ENCODE measurements at places on chromosomes 12 and 14.

GRCh38 chr12:92861381-92861780, 67.7 kb downstream of the EEA1 start:
- DNase-seq = no peak

DNA sequence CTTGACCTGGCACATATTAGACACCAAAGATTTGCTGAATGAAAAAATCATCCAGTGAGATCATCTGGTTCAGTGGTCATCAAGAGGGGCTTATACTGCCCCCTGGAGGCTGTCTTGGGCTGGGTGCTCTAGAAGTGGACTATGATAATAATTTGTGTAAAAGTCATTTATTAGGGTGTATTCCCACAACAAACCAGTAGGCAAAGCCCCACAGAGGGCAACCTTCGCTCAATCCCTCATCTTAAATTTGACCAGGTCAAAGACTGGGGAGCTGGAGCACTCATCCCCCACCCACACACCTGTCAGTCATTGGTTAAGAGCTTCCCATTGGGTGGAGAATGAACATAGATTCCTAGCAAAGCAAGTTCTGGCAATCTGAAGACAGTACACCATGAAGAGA, 20.0 kb upstream of the FICD start:
- no peak for DNase-seq

DNA sequence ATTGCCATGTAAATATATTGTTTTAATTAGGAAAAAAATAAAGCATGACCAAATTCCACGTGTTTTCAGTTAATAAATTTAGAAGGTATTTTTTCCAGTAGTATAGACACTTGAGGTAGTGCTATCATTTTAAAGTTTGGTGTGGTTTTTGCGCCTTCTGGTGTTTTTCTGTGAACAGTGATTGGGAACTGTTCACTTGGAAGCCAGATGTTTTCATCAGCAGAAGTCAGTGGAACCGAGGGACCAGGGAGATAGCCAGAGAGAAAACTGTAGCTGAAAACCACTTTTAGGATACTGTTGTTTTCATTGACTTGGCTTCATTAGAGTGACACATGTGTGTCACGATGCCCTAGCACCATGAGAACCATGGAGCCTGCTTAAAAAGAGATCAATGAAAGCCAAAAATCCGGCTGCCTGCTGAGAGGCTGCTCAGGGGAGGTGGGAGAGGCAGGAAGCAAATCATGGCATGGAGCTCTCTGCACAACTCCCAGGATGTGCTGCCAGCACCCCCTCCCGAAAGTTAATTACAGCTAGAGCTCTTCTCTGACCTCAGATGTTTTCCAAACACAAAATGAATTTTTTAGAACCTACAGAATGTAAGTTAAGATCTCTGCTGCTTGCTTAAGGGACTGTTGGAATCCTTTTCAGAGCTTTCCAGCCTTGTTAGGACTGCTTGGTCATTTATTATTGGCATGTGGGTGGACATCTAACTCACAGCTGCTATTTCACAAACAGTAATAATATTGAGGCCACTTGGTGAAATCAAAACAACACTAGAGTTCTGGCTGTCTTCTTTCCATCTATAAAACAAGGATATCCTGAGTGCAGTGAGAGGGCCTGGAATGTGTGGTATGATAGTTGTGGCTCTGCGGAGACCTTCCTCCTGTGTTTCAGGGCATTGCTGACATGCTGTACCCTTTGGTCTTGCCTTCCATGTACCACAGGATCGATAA, 192.3 kb downstream of the ANO4 start:
- no peak for DNase-seq

DNA sequence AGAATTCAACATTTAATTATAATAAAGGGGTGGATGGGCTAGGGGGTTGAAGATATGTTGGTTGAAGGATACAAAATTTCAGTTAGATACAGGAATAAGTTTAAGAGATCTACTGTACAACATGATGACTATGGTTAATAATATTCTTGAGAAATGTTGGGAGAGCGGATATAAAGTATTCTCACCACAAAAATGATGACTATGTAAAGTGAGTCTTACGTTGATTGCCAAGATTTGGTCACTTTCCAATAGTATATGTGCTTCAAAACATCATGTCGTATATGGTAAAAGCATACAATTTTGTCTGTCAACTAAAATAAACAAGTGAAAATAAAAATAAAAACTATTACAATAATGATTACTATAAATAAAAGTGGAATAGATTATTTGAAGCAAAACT, 802.0 kb downstream of the C12orf50 start:
- DNase-seq = no peak

GRCh38 chr12:104605685-104606084, 148.9 kb downstream of the CHST11 start:
- peak; percentile 14 for DNase-seq

GRCh38 chr14:90820958-90821357, 4.7 kb upstream of the TTC7B start:
- DNase-seq = no peak

- DNase-seq = no peak
These were observed 8.4 kb downstream of the PEX5 start for GRCh38 chr12:7197841-7198240.

GRCh38 chr12:7555752-7556151, 52.2 kb upstream of the CD163 start:
- no peak for DNase-seq

DNA sequence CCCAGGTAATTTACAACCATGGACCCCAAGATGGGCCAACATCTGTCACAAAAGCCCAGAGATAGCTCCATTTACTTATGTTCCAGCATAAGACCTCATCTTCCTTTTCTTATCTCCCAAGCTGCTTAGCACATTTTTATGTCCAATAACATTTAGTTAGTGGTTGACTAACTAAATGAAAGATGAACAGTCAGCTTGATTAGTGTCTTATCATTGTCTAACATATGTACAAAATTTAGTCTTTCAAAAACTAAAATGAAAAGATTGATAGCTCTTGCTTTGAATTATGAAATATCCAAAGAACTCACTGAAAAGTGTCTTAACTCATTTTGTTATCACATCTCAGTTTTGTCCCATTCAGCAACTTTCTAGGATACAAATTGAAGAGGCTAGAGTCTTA, 163.1 kb upstream of the EGLN3 start:
- DNase-seq = no peak

DNA sequence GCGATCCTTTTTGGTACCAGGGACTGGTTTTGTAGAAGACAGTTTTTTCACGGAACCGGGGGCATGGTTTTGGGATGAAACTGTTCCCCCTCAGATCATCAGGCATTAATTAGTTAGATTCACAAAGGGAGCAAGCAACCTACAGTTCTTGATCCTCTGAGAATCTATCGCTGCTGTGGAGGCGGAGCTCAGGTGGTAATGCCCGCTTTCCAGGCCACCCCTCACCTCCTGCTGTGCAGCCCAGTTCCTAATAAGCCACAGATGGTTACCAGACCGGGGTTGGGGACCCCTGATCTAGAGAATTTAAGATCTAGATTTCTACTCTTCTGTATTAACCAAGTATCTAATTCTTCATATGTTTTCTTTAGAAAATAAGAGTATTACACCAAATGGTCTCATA, 4.8 kb downstream of the ARHGAP5 start:
- DNase-seq = no peak

DNA sequence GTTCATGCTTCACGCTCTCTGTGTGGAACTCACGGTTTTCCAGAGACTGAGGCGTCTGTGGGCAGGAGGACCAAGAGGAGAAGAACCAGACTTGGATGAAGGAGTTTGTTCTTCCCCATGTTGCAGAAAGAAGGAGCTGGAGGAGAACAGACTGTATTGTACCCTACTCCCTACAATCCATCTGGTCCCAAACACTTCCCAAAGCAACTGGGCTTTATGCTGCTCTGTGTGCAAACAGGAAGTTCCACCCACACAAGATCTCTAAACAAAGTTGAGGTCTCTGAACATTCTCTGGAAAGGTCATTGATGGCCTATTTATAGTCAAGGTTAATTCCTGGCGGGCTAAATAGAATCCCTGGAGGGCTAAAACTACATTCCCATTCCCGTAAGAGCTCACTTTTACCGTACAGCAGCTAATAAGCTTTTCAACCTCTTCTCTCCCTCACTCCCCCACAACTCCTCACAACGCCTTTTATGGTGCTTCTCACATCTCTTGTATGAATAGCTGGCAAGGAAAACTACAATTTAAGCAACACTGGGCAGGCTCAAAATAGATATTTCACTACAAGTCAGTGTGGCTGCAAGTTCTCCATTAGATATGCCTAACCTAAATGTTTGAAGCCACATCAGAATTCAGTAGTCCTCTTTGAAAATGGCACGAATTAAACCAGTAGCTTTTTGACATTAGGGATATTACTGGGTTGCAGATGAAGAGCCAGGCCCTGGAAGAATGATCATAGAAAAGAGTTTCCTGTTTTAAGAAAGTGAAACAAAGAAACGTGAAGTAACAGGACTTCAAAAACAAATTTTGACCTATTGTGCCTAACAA, at the start of gene A2M:
A2M (minus strand) TSS at position 189 of the 829 bp plus-strand sequence; CDS start at position 119, 70 bp downstream.
- no peak for DNase-seq

- no peak for DNase-seq
These were observed 111.9 kb downstream of the PIK3C2G start for GRCh38 chr12:18373181-18373580.

DNA sequence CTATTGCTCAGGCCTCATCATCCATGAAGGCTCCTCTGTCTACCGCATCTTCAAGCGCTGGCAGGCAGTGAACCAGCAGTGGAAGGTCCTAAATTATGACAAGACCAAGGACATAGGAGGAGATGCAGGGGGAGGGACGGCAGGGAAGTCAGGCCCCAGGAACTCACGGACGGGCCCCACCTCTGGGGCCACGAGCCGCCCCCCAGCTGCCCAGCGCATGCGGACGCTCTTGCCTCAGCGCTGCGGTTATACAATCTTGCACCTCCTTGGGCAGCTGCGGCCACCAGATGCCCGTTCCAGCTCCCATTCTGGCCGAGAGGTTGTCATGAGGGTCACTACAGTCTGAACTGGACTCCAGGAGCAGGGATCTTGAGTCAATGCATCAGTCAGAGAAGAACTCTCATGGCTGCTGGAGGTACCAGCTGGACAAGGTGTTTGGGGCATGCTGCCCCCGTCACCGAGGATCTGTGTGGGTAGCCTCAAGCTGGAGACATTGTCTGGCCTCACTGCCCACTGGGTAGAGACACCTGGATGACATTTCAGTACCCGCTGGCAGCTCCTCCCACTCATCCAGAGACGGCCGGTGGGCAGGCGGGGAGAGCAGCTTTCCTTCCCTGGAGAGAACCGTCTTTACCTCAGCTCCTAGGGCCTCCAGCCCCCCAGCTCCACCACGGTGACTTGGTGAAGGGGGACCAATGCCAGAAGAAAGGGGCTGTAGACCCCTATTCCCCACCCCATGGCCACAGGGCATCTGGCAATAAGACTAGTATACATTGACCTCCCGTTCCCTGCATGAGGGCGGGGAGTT, 3.9 kb downstream of the MARCHF9 start:
- no peak for DNase-seq

DNA sequence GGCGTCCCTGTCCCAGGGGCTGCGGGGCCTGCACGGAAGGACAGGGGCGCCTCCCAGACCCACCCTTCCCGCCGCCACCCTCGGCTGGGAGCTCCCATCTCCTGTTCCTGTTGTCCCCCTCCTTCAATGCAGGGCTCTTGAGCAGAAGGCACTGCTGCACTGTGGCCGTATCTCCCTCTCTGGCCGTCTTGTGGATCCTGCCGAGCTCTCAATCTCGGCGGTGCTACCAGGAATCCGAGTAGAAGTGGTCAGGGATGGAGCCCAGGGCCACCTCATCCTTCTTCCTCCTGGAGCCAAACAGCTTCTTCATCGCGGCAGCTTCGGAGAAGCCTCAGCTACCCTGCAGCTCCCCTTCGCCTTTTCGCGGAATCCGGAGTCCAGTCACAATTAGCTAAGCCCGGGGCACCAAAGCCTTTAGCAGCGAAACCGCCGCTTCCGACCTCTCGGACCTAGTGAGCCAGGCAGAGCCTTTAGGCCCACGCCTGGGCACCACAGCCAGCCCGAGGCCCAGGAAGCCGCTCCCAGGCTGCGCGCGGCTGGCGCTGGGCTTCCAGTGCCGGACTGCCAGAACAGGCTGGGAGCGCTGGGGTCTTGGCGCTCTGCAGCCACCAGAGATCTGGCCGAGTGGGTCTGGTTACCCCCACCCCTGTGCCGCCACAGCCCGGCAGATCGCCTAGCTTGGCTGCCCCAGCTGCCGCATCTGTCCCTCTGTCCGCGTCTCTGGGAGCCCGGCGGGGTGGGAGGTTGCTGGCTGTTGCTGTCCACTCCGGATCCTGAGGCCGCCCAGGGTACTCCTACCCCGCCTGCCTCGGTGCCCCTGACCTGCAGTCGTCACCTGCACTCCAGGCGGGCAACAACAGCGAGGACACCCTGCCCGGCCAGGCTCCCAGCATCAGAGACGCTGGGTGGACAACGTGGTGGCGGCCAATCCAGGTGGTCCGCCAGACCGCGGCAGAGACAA, 69.1 kb downstream of the ASCL4 start:
- peak; percentile 24 for DNase-seq

Measured in thyroid gland (tissue), 4 donors.